ENCODE measurements at places on chromosomes 12 and 14.

DNA sequence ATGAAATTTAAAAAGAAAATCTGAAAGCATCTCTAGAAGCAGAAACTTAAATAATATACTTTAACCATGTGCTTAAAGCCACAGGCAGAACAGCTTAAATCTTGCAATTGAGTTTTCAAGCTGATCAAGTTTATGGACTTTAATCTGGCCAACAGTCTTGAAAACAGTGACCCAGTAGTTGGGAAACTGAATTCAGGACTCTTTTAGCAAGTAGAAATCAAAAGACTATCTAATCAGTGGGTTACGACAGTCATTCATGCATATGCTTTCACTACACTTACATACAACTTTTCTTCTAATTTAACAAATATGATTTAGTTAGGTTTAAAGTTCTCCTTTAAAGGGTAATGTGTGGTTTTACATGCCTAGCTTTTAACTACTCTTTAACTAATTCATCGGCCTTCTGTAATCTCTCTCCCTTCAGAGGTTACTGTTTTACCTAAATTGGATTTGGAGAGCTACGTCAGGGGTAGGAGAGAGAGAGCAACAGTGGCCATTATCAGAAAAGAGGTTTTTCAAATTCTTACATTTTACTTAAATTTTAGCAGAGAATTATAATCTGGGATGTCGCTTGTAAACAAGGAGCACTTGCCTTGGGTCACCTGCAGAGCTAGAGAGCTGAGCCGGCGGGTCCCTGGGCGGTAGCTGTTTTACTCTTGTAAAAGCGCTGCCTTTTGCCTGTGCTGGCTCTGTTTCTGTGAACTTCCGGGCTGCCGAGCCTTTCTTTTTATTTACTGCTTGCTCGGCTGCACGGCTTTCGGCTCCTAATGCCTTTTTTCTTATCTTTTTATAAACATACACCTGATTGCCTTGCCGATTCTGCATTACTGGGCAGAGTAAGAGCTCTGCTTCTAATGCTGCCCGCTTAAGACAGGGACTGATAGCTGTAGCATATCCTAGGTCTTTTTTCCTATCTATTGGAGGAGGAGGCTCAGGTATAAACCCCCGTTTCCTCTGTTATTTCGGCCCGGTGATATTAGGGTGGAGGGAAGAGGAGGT is 17.4 kb upstream of the LYZ start:
- no peak for DNase-seq

GRCh38 chr14:50734950-50735695 is 67.0 kb upstream of the SAV1 start:
- DNase-seq, result no peak

- DNase-seq, result no peak
Measured at GRCh38 chr14:28577711-28578131, 188.9 kb upstream of the FOXG1 start.

- no peak for DNase-seq
Measured at GRCh38 chr12:5912437-5913334, 32.4 kb downstream of the ANO2 start.

Data from NCI-H1092 (cell line).